ENCODE measurements at places on chromosomes 5 and 9.

GRCh38 chr9:90830977-90831376 lies 29.4 kb downstream of the SYK start:
- DNase-seq: no peak

DNA sequence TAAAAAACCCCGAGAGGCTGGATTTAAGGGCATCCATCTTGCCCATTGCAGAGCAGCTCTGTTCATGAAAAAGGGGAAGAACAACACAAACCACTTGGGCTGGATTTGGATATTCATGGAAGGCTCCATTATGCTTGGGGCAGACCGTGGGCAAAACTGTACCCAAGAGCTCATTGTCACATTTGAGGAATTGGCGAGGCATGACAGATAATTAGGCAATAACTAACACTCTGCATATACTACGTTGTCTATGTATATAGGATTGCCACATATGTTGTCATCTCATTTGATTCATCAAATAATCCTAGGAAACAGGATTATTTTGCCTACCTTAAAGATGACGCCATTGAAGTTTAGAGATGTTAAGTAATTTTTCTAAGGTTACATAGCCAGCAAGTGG lies 255.4 kb downstream of the SMARCA2 start:
- no peak for DNase-seq

DNA sequence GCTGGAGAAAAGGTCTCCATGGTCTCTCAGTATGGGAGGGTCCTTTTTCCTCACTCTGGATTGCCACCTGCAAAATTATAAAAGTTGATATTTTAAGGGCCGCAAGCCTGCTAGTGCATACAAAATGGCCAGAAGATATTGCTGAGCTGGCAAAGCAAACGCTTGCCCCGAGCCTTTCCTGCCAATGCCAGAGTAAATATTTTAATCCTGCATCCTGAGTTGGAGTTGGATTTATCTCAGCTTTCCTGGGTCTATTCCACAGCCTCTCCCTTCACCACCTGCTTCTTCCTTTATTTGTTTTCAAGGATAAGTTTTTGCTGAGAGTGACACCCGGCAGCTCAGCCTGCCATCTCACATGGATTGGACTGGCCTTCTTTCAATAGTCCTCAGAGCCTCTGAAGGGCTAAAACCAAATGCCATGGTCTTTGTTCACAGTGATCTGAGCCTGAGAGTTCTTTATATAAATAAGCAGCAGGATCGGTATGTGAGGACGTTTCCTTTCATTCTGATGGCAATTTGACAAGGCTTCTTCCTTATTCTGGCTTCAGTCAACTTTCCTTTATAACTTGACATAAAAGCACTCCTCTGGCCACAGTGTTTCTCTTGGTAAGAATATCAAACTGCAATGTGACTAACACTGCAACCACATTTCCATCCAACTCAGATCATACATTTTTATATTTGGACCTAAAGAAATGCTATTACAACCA lies 170.1 kb downstream of the ADAMTS12 start:
- DNase-seq: peak; percentile 50

DNA sequence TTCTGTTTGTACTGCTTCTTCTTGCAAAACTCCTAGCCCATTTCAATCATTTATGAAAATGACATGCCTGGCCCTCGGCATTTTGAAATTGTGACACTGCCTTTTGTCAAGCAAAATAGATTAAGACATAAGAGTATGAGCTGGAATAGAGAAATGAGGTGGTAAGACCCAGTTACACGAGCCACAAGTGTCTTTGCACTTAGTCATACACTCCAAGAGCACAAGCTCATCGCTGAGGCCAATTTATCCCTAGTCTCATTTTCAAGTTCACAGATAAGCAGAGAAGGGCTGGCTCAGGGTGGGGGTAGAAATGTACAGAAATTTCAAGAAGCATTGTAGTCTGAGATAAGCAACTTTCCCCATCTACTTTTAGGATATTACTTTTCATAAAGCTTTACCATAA lies 40.6 kb upstream of the MAP1B start:
- no peak for DNase-seq

- no peak for DNase-seq
Observed at GRCh38 chr5:17406423-17406838, 91.6 kb upstream of the TAF11L2 start.

- no peak for DNase-seq
Observed at GRCh38 chr5:119255571-119256356, 100.1 kb upstream of the TNFAIP8 start.

- peak; percentile 94 for DNase-seq
Observed at GRCh38 chr5:172437445-172438318, 16.6 kb downstream of the SH3PXD2B start.

GRCh38 chr5:73229271-73229670 lies 56.3 kb downstream of the TMEM174 start:
- DNase-seq: peak; percentile 77

DNA sequence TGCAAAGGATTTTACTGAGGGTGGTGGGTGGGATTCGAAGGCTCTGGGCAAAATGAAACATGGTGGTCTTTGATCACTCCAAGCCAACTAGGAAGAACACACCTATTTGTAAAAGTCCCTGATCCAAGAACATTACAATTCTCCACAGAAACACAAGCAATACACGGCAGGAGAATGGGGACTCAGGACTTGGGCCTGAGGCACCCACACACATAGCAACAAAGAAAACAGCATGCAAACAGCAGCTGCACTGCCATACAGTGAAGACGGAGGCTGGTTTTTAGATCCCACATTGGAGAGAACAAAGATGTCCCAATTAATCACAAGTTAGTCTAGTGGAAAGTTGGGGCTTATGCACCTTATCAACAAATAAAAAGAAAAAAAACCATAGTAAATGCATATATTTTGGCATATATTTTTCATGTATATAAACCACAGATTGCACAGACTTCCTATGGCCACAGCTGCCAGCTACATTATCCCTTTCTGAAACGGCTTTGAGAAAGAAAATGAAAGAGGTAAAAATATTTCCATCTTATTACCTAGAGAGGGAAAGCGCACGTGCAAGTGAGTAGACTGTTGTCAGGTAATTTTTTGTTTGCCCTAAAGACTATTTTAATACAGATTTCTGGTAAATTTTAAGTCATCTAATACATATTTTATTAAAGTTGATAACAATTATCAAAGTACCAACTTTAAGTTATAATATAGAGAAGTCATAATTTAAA lies 410.9 kb downstream of the BNC2 start:
- peak; percentile 67 for DNase-seq

DNA sequence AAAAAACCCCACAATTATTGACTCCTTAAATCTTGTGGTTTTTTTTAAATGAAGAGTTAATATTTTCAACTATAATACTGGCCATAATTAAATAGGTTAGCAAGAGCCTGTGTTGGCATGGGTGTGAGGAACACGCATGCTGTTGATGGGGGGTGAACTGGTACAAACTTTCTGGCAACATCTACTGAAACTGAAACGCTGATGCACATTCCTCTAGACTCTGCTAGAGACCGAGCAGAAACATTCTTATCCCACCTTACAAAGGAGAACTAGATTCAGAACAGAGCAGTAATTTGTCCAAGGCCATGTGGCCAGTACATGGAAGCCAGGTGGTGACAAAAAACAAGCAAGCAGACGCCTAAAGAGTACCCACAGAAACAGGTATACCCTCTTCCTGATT lies 2.4 kb downstream of the BICD2 start:
- no peak for DNase-seq

GRCh38 chr9:107465467-107466451 lies 23.8 kb downstream of the KLF4 start:
- peak; percentile 74 for DNase-seq

- no peak for DNase-seq
Observed at GRCh38 chr9:37969130-37969529, 65.2 kb upstream of the SLC25A51 start.
